Substantia nigra (tissue), 51 donors: ENCODE measurements at places on chromosomes 2 and 18.

DNA sequence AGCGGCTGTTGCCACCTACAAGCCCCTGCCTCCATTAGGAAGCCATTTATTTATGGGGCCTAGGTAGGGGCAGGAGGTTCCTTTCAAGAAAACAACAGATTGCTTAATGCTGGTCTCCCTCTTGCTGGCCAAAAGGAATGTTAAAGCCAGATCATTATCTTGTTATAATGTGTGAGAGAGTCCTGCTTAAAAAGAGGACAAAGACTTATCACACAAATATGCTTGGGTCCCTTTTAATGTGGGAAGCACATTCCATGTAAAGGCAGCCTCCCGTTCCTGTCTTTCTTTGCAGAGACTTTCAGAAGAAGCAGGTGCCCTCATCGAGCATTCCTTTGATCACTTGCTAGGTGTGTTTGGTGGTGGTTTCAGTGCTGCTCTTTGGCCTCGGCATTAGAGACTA lies 76.4 kb downstream of the AGAP1 start:
- DNase-seq: no peak

DNA sequence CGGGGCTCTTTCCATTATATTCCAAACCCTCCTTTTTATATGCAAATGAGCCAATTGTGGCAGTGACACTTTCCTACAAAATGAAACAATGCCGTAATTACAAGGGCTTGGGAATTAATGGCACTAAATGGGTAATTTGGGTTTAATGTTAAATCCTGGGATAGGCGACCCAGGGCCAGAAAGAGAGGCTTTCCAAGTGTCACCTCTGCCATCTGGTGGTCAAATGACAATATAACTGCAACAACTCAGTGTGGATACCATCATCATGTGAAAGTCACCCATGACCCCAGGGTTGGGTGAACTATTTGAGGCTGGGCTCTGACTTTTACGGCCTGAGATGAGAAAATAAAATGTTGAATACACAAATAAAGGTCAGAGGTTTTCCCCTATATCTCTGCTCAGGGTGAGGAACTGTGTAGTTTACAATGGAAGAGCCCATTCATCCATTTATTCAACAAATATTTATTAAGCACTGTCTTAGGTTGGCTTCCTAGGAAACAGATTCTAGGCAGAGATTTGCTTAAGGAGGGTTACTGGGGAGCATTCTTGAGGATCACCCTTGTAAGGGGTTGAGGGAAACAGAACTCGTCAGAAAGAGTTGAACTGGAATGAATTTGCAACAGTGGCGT lies 13.6 kb upstream of the THADA start:
- DNase-seq: no peak

- DNase-seq: no peak
Observed at GRCh38 chr2:127388423-127389164, 819 bp upstream of the MAP3K2 start.

DNA sequence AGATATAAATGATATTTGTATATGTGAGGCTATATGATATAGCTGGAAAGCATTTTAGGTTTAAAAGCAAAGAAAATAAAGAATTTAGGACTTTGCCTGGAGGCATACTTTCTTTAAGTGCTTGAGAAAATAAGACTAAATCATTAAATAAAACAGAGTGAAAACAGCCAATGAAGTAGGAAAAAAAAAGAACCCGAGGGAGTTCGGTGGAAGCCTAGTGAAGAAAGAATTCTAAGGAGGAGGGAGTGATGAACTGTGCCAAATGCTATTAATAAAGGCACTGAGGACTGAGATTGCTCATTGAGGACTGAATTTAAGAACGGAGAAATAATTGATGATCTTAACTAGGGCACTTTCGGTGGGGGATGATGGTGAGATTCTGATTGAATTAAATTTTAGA lies 573.5 kb downstream of the DSC3 start:
- no peak for DNase-seq

GRCh38 chr18:74577019-74577418 lies 20.7 kb upstream of the ZNF407 start:
- DNase-seq: no peak

DNA sequence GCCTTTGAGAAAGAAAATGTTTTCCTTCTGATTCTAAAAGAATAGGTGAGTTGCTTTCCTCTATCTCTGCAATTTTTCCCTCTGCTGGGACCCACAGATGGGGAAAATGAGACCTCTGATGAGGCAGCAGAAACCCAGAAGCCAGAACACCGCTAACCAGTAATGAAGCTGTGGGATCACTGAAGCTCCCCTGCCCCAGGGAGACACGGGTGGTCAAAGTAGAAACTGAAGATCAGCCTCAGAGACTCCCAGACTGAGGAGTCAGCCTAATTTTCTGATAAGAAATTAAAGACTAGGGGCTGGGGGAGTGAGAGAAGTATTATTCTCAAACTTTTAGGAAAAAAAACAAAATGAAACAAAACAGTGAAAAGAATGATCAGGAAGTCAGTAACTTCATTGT lies 30.1 kb downstream of the CD8B start:
- no peak for DNase-seq

GRCh38 chr2:185934232-185934631 lies 195.6 kb downstream of the FSIP2 start:
- no peak for DNase-seq

DNA sequence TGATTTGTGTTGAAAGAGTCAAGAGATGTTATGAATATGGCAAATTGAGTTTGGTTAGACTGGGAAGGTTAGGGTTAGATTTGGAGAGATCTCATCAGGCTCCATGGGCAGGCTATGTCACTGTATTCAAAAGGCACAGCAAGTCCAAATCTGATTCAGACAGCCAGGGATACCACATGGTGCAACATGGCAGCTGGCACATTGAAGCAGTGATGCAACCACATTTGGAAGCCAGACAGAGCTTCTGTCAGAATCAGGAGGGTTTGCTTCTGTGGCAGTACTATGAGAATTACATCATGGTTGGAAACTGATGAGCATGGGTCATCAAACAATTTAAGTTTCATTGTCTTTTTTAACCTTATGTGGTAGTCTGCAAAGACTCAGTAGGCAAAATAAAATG lies 772.2 kb downstream of the SUCLG1 start:
- no peak for DNase-seq

DNA sequence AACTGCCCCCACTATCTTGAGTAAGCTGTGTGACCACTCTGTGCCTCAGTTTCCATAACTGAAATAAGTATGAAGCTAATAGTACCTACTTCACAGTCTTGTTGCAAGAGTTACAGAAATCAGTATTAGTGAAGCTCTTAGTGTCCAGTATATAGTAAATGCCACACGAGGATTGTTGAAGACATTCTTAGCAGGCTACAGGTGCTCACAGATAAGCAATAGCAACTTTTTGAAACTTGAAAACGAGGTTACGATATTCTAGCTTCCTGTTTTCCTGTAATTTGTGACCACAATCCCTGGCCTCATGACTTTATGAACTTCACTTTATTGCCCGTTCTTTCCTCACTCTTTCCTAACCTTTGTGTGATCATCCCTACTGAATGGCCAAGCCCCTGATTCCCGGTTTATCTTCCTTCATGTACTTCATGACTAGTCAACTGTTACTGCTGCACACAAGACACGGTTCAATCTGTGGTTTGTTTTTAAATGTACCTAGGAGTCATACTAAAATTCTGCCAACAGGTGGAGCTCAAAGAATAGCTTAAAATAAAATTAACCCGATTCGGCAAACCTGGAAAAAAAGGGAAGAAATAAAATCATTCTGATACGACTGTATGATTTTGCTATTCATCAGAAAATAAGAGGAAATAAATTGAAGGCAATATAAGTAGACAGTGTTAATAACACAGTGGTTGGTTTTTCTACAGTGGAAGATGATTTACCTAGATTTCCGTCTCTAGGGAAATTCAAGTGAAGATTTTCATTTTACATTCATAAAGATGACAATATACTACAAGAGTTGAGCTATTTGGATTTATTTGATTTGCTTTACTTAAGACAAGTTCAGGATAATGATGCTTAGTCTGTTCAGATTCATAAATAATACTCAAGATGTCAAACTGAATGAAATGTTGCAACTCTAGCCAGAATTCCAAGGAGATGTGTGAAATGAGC lies 38.1 kb upstream of the STAT1 start:
- DNase-seq: no peak

- no peak for DNase-seq
Observed at GRCh38 chr2:97713296-97714083, at the start of gene ZAP70. ZAP70 (plus strand) TSS chr2:97713576; CDS start chr2:97724037, 10,461 bp downstream.
